ENCODE measurements at places on chromosomes 4 and X.

- no peak for DNase-seq
These were observed 145.6 kb downstream of the ARX start for GRCh38 chrX:24870143-24870542.

DNA sequence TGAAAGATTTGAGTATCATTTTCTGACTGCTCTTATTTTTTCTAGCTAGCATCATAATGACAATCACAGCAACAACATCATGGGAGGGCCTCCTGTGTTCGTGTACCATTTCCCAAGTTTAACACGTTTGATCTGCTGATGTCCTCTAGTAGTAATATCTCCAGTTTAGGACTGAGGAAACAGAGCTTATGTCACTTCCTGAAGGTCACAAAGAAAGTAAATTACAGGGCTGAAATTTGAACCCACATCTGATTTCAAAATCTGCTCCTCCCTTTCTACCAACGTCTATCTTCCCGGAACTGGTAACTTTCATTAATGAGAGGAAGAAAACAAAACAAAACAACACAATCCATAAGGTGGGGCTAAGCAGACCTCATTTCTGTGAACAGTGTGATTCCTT, 302.7 kb downstream of the PACRGL start:
- no peak for DNase-seq

DNA sequence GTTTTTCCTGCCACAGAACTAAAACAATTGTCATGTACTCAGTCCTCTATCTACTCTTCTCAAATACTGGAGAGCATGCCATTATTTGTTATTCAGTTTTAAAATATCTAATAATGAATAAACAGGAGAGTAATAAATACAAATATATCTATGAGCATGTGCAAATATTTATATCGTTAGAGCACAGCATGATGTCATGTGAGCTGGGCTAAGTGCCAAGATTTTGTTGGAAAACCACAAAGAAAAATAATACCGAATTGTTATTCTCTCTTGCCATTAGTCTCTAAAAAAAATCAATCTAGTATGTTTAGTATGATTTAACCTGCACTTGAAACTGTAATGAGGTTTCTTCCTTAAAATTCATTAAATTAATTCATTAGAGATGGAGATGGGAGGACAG, 97.3 kb downstream of the DDX60 start:
- peak; percentile 57 for DNase-seq

- DNase-seq: no peak
These were observed 71.4 kb downstream of the INTS6L start for GRCh38 chrX:135591871-135592270.

DNA sequence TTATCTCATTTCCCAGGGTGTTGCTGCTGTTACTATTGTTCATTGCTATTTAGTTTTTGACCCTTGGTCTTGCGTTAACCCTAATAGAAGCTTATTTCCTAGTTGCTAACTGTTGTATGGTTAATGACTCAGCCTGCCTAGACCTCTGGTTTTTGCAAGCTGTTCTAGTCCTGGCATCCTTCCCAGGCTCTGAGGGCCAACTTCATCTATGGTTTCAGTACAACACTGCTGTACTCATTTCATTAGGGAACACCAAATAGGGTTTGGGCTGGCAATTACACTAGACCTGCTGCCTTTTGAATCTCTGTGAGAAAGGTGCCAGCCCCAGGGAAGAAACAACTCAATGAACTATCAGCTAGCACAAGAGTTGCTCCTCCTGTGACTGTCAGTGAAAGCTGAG, 59.6 kb downstream of the DCX start:
- peak; percentile 1 for DNase-seq

GRCh38 chr4:145681956-145682355, 2.0 kb downstream of the C4orf51 start:
- DNase-seq: no peak

DNA sequence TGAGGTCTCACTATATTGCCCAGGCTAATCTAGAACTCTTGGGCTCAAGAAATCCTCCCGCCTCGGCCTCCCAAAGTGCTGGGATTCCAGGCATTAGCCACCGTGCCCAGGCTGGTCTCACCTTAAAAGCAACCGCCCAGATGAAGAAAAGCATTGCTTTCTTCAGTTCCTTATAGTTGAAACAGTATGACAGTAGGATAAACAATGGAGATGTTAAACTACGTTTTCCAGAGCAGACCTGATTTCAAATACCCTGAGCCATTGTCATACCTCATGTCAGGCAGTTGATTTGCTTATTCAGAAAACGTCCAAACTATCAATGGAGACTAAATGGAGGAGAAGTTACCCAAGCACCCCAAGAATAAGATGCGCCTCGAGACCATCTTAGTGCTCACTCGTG, 26.3 kb upstream of the TMEM131L start:
- no peak for DNase-seq

GRCh38 chr4:111610681-111611080, 534.6 kb upstream of the FAM241A start:
- no peak for DNase-seq

- DNase-seq: no peak
These were observed 1.7 kb upstream of the IL3RA start for GRCh38 chrX:1334854-1335253.

GRCh38 chr4:13151194-13151593, 332.9 kb downstream of the RAB28 start:
- no peak for DNase-seq

- DNase-seq: no peak
These were observed 56.6 kb downstream of the CHST7 start for GRCh38 chrX:46630141-46630540.

- DNase-seq: no peak
These were observed 35.5 kb upstream of the GLRB start for GRCh38 chr4:157040405-157040804.

DNA sequence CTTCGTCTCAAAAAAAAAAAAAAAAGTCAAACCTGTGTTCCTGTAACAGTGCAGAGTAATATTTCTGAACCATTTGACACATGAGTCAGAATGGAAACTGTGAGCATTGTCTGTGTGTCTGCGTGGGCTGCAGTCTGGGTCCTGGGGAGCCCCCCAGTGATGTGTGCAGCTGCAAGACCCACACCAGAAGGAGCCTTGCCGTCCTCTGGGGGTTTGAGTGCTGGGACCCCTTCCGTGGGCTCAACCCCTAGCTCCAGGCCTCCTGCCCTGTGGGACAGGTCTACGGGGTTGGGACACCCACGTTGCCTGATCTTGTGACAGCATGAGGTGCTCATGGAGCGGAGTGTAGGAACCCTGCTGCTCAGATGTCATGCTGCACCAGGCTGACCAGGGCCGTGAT, 43.7 kb downstream of the DDX3X start:
- DNase-seq: no peak

DNA sequence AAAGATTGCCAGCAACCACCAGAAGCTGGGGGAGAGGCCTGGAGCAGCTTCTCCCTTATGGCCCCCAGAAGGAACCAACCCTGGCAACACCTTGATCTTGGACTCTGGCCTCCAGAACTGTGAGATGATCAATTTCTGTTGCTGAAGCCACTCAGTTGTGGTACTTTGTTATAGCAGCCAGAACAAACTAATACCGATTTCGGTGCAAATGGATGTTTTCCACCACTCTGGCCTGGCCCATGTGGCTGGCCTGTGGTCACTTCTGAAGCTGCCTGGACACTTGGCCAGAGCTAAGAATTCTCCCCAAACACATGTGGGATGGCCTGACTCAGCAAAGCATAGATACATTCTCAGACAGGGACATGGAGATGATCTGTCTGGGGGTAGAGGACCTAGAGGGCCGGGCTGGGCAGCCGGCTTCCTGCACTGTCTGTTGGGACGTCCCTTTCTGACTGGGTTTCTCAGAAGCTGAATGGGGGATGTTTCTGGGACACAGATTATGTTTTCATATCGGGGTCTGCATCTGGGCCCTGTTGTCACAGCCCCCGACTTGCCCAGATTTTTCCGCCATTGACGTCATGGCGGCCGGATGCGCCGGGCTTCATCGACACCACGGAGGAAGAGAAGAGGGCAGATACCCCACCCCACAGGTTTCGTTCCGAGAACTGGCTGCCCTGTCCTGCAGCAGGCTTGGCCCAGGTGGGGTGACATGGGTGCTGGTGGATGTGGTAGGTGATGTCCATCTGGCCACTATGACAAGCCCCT, 4.1 kb downstream of the FOXP3 start:
- no peak for DNase-seq

GRCh38 chr4:1206299-1207156, 34.1 kb upstream of the SPON2 start:
- no peak for DNase-seq

GRCh38 chrX:65741823-65742222, 74.4 kb downstream of the MSN start:
- DNase-seq: no peak

All from SHP77 treated with DMSO at 0.1 percent for 48 hours (cell line).